ENCODE measurements at places on chromosomes 3 and 15. TPM values are rescaled to one million over a fixed set of nuclear protein-coding genes. Genes with fewer than 3 reads are reported as not detected.
A peak's percentile ranks its signal among the peaks of the same experiment; 100 is the strongest.

GRCh38 chr15:68818769-68819494 is 1.8 kb downstream of the ANP32A start:
- peak; percentile 58 for DNase-seq

GRCh38 chr15:39448409-39448808 is 132.5 kb upstream of the THBS1 start:
- no peak for DNase-seq

GRCh38 chr15:89383365-89384175 is 48.9 kb upstream of the POLG start:
- no peak for DNase-seq

DNA sequence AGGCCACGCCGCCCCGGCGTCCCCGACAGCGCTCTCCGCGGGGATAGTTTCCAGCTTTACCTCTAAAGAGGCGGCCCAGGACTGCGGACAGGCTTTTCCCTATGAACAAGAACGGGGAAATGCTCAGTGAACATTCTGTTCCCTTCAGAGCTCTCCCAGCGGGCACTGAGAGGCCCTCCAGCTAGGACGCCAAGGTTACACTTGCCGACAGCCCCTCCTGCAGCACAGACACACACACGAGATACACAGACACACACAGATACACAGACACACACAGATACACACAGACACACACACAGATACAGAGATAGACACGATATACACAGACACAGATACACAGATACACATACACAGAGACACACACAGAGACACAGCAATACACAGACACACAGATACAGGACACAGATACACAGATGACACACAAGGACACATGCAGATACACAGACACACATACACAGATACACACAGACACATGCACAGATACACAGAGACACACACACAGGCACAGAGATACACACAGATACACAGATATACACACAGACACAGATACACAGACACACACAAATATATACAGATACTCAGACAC is 533 bp upstream of the OCA2 start:
- DNase-seq = no peak

- DNase-seq = peak; percentile 20
These were observed 5.9 kb upstream of the CLDN16 start for GRCh38 chr3:190382082-190382481.

GRCh38 chr15:91357011-91357410 is 257.0 kb downstream of the SV2B start:
- no peak for DNase-seq

- DNase-seq = no peak
These were observed 10.6 kb upstream of the TBC1D5 start for GRCh38 chr3:17752876-17753631.

- DNase-seq = no peak
These were observed 48.8 kb downstream of the EXOG start for GRCh38 chr3:38544926-38545325.

GRCh38 chr3:53577506-53577905 is 83.1 kb downstream of the CACNA1D start:
- no peak for DNase-seq

The TBC1D21 gene
- not detected for total RNA-seq

The ACTC1 gene
- 5.8 TPM for total RNA-seq

The HSPBAP1 gene
- total RNA-seq = 3.7 TPM

The MESP1 gene
- not detected for total RNA-seq

The MAGEL2 gene
- not detected for total RNA-seq
